ENCODE measurements at places on chromosomes 13 and 19. TPM values are rescaled to one million over a fixed set of nuclear protein-coding genes. Genes with fewer than 3 reads are reported as not detected.

- no peak for DNase-seq
These were observed 17.0 kb downstream of the KANK2 start for GRCh38 chr19:11180346-11180745.

DNA sequence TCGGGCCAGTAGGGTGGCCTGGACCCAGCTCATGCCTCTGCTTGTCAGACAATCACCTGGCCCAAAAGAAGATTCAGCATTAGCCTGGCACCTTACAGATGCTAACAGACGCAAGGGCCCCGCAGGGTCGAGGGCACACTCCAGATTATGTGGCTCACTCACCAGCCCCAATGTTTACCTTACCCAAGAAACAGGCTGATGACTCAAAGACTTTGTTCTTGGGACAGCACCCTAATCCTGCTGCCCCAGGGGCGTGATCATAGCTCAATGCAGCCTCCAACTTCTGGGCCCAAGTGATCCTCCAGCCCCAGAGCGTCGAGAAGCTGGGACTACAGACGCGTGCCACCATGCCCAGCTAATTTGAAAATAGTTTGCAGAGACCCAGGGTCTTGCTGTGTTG, 9.8 kb downstream of the ECSIT start:
- DNase-seq, result no peak

GRCh38 chr13:59345311-59345710, 818.4 kb downstream of the DIAPH3 start:
- peak; percentile 68 for DNase-seq

The CEACAM20 gene
- not detected for polyA plus RNA-seq

The GSK3A gene
- 51.0 TPM for polyA plus RNA-seq

The KLC3 gene
- 0.16 TPM for polyA plus RNA-seq

- no peak for DNase-seq
These were observed 104.9 kb downstream of the CACNA1A start for GRCh38 chr19:13401388-13401787.

DNA sequence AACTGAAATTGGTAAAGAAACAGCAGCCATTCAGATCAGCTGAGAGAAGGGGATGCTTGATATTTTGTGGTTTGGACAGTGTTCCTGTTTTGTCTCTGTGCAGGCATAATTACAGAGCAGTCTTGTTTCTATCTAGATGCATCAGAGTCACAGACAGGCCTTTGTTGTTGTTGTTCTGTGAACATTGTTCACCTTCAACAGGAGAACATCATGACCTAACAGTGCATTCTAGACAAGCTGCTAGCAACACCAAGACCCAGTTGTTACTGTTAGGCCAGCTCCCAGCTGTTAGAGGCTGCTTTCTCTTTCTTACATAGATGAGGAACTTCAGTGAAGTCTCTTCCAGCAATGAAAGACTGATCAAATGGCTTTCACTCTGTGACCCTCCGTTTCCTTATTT, 8.5 kb upstream of the LSR start:
- no peak for DNase-seq

- no peak for DNase-seq
These were observed 928.5 kb upstream of the SLITRK1 start for GRCh38 chr13:84810781-84811180.

- no peak for DNase-seq
These were observed 280.3 kb downstream of the KLF5 start for GRCh38 chr13:73339086-73339485.

DNA sequence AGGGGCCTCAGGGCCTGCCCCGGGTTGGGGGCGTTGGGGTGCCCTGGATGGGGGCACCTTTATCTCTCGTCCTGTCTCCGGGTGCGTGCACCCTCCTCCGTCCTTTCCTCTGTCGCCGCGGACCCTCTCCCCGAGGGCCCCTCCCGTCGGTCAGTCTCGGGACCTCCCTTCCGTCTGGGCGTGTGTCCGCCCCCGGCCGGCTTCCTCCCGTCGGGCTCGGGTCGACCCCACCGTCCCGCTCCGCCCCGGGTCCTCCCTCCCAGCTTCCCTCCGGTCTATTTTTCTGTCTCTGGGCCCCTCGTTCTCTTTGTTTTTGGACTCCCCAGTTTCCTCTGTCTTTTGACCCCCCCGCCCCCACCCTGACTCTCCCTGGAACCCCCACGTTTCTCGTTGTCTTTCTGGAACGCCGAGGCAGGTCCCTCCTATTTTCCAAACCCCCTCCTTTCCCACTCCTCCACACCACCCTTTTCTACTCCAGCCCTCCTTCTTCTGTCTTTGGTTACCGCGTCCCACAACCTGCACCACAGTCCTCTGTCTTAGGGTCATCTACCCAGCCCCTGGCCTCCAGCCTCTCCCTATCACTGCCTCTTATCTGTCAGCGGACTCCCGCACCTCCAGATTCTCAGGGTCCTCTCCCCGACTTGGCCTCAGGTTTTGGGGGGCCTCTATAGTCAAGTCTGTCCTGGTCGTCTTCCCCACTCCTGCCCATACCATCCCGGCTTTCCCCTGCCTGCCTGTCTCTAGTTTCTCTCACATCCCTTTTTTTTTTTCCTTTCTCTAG, 757 bp downstream of the EGLN2 start:
- DNase-seq, result peak; percentile 80

The FZR1 gene
- 15.2 TPM for polyA plus RNA-seq

DNA sequence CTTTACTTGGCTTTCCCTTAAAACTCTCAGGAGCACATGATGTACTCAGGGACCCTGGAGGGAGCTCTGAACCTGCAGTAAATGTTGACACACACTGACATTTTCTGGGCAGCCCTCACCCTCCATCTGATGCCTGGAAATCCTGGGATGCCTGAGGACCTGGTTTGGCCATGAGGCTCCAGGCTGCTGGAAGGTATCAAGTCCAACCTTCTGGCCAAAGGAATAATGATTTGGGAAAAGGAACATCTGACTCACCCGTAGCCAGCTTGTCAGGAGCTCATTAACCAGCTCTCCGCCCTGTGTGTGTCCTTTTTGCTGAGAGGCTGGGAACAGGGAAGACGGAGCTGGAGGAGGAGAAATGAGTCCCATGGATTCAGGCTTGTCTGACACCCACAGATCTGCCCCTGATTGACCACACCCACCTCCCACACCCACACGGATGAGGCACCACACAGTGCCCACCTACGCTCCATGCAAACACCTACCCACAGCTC, 10.3 kb downstream of the ZNF558 start:
- DNase-seq, result no peak

DNA sequence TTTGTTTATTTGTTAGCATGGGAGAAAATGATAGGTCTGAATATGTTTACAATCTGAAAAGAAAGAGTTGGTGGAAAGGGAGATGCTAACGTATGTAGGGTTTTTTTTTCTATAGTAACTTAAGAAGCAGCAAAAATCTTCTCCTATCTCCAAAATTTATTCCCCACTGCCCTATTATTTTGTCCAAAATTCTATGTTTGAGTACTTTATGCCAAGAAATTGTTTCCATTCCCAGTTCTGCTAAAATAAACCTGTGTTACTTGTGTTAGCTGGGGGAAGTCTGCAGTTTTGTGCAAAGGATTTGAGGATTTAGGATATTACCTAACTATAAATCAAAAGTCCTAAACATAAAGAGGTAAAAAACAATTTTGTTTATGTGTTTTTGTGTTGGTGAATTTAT, 2770.4 kb upstream of the PCDH20 start:
- DNase-seq, result no peak

- no peak for DNase-seq
These were observed 18.2 kb upstream of the RNF113B start for GRCh38 chr13:98195054-98195791.

- DNase-seq, result no peak
These were observed 44.6 kb downstream of the CCL25 start for GRCh38 chr19:8097198-8097597.

Data from heart right ventricle (tissue), 16 donors.